Heart right ventricle (tissue), 16 donors: ENCODE measurements at places on chromosomes 6 and 20.

DNA sequence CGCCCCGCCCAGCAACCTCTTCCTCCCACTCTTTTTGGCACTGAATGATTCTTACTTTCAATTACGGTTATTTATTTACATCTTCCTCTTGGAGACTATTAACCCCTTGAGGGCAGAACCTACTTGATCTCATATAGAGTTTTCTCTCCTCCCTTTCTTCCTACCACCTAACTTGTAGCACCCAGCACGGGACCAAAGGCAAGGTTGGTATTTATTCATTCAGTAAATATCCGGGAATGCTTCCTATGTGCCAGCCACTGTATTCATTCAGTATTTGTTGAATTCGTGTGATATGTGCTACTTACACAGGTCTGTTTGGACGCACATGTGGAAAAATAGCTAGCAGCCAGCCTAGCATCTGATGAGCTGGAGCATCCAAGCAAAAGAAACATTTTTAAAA, 1.3 kb upstream of the CNKSR3 start:
- no peak for DNase-seq

- no peak for DNase-seq
Measured at GRCh38 chr20:61173961-61174725, 77.9 kb upstream of the CDH4 start.

DNA sequence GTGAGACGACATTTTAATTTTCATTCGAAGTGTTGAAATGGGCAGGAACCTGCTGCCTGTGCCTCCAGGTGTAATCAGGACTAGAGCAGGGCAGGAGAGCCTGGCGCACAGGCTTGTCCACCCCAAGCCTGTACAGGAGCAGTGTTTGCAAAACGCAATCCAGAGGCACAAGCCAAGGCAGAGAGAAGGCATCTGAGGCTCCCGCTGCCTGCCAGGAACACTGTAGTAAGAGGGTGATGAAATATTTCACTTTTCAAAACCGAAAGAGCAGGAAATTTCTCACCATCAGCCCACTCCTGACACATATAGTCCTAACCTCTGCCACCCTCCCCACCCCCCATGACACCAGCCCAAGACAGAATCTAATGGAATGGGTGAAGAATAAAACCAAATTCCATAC, 132.5 kb downstream of the RTN4IP1 start:
- DNase-seq: no peak

GRCh38 chr6:26602262-26602661, 5.5 kb downstream of the ABT1 start:
- no peak for DNase-seq

DNA sequence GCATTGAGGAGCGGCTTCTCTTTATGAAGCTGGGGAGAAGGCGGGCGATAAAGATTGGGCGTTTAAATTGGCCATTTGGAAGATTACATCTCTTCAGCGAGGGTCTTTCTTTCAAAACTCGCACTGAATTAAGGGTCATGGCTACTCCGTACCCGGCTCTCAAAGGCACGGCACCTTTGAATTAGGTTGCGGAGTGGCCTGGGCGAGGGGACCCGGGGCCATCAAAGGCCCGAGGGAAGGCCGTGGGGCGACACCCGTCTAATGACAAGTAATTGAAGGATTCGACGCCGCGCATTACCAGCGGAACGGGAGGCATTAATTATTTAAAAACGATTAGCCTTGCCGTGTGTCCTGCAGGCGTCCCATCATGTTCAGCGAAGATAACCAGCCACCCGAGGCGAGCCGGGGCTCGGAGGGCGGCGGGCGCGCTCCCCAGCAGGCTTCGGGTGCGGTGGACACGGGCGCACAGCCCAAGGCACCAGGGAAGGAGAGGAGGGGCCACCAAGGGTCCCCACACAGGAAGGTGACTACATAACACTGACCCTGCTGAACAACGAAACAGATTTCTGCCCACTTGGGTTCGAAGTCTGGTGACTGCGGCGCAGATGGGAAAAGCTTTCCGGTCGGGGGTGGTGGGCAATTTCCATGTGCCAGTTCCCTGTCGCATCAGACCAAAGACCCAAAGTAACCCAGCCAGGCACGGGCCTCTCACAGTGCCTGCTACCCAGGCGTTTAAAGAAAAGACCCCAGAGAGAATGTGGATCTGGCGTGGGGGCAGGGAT, 7.4 kb downstream of the FOXA2 start:
- no peak for DNase-seq
